ENCODE measurements at places on chromosomes 1 and 21.

DNA sequence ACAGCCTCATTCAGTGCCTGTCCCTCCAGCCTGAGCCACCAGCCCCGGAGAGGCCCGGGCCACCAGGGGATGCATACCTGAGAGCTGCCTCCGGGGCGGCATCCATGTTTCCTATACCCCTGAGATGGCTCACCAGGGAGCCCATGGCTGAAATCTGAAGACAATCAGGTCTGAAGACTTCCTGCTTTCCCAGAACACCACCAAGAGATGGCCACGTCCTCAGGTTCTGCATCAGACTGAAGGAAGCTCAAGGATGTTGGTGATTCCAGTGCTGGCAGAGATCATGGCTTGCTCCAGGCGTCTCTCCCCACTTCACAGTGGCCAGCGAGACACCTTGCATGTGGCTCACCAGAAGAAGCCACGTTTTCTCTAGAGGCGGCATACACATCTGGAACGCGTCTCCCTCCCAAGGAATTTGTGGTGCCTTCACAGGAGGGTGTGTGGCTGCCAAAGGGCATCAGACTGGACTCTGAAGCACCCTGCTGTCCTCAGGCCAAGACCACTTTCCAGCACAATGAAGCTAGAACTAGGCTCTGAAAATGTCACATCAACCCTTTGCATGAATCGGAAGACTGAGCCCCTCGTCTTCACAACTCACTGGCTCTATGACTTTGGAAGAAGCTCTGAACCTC lies 170.7 kb upstream of the IRF2BP2 start:
- no peak for DNase-seq

DNA sequence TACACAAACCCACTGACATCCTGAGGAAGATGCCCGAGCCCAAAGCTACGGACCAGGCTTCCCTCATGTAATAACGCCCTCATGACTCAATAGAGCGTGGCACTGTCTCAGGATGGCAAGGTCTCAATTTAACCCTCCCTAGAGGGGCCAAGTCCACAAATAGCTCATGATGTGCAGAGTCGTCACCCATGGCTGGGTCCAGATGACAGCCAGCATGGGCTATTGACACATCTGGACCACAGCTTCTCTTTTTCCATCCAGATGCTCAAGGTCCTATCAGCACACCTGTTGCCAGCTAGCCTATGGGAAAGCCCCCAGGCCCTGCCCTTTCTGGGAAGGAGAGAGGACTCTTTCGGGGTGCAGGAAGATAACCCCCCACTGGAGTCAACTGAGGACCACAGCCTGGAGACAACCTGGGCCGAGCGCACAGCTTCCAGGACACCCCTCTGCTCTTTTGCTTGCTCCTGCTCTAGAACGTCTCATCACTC lies 2.8 kb downstream of the LAPTM5 start:
- no peak for DNase-seq

DNA sequence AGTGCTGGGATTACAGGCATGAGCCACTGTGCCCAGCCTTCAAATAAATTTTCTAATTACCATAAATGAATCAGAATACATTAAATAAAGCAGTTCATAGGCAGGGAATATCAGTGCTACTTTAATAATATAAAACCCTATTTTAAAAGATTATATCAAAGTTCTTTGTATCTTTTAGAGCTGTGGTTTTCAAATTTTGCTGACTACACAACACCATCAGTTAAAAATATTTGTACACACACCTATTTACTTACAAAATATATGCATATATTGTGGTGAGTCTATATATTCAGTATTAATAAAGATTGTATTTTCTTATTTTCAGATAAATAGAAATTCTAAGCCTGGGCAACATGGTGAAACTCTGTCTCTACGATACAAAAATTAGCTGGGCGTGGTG lies 18.7 kb downstream of the B3GALNT2 start:
- no peak for DNase-seq

GRCh38 chr1:173469656-173470055 lies 7.5 kb upstream of the PRDX6 start:
- DNase-seq: no peak

DNA sequence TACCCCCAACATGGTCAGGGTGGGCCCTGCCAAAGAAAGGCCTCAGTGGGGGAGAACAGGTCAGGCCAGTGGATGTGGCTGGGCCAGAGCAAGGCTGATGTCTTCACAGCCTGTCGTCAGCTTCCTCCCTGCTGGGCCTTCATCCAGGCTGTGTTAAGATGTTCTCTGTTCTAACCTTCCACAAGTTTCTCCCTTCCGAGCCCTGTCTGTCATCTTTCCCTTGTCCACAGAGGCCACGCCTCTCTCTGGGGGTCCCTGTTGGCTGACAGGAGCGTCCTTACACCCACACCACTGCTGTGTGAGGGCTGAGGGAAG lies 36.2 kb downstream of the SIM2 start:
- DNase-seq: no peak

DNA sequence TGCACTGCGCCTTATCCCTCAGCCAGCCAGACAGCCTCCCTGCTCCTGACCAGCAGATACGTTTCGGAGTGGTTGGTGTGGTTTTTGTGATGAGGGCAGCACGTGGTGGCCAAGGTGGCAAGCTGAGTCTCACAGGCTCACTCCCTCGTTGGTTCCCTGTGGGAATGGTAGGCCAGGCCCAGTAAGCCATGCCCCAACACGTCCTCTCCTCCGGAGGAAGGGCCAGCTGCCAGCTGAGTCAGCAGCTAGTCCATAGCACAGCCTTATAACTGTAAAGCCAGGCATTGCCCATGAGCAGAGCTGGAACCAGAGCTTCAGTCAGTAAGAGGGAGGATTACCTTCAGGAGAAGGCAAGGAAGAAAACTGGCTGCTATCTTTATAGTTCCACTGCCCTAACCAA lies 29.5 kb downstream of the SZRD1 start:
- DNase-seq: no peak

Measured in Jurkat, Clone E6-1 (cell line).